ENCODE measurements at places on chromosomes 12 and 14.

DNA sequence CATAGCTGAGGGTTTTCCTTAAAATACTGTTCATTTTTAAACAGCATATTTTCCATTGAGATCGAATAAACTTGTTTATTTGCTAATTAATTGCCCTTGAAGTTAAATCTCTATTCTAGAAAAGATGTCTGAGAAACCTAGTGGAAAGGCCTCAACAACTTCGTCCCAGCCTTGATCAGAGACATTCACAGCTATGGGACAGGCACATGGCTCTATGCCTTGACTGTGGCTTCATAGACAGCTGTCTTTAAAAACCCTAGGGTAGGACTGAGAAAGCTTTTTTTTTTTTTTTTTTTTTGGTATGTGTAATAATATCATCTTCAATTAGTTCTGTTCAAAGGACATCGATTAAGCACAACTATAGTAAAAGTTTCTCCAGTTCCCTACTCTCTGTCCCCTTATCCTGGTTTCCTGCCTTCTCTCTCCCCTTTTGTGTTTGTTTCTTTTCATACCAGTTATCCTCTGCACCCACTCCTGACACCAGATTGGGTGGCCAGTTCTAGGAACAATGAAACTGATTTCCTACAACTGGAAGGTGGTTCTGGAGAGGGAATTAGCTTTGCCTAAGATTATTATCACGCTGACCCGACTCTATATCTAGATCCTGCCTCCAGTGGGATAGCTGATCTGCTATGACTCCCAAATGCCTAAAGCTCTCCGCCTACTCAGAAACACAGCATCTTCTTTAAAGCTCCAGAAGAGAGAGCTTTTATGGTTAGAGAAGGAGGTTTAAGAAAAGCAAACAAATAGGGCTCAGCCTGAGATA lies 20.3 kb downstream of the SOCS2 start:
- DNase-seq, result no peak

- no peak for DNase-seq
Observed at GRCh38 chr14:73739174-73739898, 25.2 kb upstream of the PNMA1 start.

DNA sequence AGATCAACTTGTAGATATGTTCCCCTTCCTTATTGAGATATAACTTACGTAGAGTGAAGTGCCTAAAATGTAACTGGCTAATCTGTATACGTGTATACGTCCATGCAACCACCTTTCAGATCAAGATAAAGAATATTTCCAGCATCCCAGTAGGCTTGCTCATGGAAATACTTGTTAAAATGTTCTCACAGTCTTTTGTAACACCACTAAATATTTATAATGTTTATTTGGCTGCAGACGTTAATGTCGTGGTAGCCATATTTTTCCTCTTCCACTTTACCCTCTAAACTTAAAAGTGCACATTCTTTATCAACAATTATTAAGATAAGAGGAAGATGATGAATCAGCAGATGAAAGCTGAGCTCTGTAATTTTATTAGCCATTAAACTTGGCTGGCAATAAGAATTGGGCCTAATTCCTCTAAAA lies 447.4 kb downstream of the AEBP2 start:
- no peak for DNase-seq

DNA sequence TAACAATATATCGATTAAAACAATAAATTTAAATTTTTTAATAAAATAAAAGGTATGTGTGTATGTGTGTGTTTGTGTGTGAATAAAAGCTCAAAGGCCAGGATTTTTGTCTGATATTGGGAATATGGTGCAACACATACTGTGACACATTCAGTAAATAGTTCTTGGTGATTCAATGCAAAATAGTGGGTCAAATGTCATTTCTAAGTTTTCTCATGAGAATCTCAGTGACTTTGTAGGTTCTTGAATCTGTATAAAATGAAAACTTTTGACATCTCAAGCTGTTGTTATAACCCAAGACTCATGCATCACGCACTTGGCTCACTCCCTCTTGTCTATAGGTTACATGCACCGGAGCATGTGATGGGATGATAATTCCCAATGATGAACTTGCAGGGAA lies 16.2 kb upstream of the MED6 start:
- no peak for DNase-seq

DNA sequence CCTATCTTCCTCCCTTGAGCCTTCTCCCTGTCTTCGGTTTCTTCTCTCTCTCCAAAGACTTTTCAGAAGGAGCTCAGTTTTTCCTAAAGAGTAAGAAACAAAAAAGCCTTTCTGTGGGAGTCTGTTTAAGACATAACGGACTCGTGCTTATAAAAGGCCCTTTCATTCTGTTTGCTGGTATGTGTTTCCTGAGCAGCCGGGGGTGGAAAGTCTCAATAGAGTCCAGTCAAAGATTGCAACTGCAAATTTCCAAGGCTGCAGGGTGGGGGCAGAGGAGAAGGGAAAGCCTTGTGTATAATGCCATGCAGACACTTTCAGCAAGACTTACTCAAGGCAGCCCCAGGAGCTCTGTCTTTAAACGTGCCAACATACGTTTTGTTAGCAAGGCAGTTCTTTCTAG lies 62.2 kb downstream of the GNG2 start:
- DNase-seq, result no peak

- DNase-seq, result no peak
Observed at GRCh38 chr12:92044435-92044834, 101.2 kb downstream of the BTG1 start.

DNA sequence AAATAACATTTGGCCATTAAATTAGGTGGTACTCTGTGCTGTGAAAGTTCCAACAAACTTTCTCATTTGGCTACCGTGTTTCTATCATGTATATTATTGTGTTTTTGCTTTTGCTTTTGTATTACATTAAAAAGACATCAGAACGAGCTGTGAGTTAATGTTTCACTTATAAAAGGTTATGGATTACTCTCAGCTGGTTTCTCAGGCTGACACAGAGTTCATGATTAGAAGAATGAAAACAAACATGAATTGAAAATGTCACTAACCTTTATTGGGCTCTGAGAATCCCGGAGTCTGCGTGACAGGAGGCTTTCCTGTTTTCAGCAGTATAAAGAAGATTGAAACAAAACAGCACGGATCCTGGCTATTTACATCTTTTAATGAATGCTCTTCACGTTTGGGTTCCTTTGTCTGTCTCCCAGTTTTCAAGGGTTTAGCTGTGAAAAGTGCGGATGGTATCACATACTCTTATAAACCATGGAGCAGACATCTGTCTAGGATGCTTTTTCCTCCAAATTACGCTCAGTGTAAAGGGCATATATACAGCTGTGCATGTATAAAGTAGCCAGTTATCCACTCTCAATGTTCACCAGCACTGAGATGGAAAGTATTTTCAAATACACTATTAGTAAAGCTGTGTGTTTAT lies 153.6 kb downstream of the PTCSC3 start:
- DNase-seq, result no peak

- no peak for DNase-seq
Observed at GRCh38 chr14:91420686-91421085, 3.1 kb upstream of the CCDC88C start.

DNA sequence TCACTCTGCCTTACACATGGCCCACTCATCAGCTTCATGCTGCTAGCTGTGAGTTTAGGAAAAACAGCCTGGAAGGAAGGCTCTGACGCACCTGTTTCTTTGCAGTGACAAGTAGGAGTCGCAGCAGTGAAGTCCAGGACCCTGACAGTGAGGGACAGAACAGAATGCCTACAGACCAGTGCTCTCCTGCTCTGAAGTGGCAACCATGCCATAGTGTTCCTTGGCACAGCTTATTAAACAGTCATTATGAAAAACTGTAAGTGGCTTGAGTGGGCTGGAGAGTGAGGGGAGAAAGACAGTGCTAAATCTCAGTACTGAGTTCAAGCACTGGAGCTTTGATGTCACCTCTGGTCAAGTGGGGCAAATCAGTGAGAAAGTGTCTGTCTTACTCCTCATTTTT lies 61.7 kb downstream of the MYRFL start:
- no peak for DNase-seq

- DNase-seq, result no peak
Observed at GRCh38 chr12:65496617-65497016, 218.1 kb downstream of the MSRB3 start.

Data from HFF-Myc (cell line).